ENCODE measurements at places on chromosomes 4 and X.

DNA sequence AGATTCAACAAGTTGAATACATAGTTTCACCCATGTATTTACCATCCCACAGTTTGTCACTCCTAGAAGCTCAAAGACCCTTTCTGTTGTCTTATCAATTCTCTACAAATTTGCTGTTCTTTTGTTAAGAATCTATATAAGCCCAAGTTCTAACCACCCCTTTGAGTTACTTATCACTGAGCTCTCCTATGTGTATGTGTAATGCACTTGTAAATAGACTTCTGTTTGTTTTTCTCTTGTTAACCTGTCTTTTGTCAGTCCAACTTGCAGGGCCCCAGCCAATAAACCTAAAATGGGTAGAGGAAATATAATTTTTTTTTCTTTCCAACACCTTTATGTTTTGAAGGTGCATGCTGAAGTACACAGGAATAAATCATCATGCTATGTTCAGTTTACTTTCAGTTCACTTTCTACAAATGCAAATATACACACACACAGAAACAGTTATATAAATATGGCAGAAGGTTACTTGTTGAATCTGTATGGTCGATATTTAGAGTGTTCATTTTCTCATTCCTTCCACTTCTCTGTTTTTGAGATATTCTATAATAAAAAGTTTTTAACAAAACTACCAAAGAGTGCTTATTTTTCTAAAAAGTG lies 22.3 kb upstream of the CLOCK start:
- no peak for DNase-seq

GRCh38 chr4:75671802-75672421 lies 1.3 kb downstream of the G3BP2 start:
- DNase-seq = no peak

DNA sequence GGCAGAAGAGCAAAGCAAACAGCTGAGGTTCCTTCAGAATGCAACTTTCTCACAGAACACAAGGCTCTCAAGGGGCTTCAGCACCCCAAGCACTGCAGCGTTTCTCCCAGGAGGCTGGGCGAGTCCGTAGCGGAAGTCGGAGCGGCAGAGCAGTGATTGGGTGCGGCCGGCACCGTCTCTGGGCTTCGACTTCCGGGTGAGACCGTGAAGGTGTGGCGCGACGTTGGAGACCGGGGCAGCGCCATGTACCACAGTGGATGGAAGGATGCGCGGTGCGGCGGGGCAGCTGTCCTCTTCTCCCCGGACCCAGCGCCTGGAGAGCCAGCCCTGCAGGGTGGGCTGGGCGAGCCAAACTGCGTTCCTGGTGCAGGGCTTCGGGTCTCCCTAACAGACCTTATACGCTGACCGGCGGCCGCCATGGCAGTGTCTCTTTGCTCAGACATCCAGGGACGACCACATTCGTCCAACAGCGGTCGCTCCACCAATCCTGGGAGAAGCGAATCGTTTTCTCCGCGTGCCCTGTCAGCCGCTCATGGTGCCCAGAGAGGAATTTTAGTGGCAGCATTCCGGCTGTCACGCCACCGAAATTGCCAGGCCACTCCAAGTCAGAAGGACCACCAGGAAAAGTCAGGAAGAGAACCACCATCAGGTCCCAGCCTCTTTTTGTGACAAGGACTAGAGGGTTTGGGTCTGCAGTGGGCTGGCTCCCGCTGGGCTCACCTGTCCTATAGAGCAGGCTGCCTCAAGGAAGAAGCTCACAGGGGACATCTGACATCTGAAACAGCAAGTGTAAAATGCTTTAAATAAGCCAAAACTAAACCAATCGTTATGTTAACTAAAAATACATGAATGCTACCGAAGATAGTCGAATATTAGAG lies 20.5 kb downstream of the TRIM61 start:
- peak; percentile 73 for DNase-seq

DNA sequence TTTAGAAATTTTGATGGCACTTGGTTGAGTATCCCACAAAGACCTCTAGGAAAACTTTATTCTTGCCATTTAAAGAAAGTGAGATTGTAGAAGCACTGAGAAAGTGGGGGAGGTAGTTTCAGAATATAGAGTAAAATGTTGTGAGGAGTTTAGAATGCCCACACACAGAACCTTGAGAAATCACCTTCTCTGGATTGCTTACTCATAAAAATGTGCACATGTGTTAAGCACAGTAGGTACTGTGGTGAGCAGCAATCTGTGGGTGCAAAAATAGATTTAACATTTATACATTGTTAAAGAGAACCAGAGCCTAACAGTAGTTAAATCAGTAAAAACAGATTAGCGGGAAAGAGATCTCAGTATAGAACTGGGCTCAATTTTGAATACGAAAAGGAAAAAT lies 201.2 kb upstream of the NWD2 start:
- no peak for DNase-seq

Data from NCI-H1105 (cell line).